ENCODE measurements at places on chromosomes 6 and 20. TPM values are rescaled to one million over a fixed set of nuclear protein-coding genes. Genes with fewer than 3 reads are reported as not detected.

- DNase-seq = no peak
- H3K27me3 ChIP-seq = no peaks in the 10 kb centered on the region
- H3K27ac ChIP-seq = no peak overlapping the region
- H3K4me1 ChIP-seq = peaks cover 14% of the 10 kb centered on the region
These were observed 158.7 kb downstream of the RNGTT start for GRCh38 chr6:88804701-88805100.

GRCh38 chr20:44092551-44093248 lies 94.3 kb downstream of the JPH2 start:
- H3K4me1 ChIP-seq = peaks cover 6% of the 10 kb centered on the region
- no peaks in the 10 kb centered on the region for H3K36me3 ChIP-seq
- H3K27ac ChIP-seq = no peak overlapping the region
- peaks cover 16% of the 10 kb centered on the region for H3K27me3 ChIP-seq
- no peak for DNase-seq
- H3K4me3 ChIP-seq = no peak overlapping the region

DNA sequence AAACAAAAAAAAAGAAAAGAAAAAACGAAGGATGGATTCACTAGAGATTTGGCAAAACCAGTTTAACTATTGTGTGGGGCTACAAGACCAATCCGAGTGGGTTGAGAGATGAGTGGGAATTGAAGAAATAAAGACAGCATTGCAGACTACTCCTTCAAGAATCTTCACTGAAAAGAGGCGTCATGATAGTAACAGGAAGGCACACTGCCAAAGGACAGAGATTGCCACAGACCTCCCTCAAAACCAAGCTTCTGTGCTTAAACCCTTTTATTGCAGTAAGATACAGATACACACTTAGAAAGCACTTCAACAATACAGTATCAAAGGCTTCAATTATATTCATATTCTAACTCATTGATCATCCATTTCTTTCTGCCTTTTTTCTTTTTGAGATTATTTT lies 103.9 kb downstream of the IPCEF1 start:
- no peak overlapping the region for H3K4me3 ChIP-seq
- peaks cover 49% of the 10 kb centered on the region for H3K4me1 ChIP-seq
- H3K27me3 ChIP-seq = no peaks in the 10 kb centered on the region
- peaks cover 26% of the 10 kb centered on the region for H3K36me3 ChIP-seq
- H3K27ac ChIP-seq = peak overlapping the region; percentile 32
- no peak for DNase-seq

DNA sequence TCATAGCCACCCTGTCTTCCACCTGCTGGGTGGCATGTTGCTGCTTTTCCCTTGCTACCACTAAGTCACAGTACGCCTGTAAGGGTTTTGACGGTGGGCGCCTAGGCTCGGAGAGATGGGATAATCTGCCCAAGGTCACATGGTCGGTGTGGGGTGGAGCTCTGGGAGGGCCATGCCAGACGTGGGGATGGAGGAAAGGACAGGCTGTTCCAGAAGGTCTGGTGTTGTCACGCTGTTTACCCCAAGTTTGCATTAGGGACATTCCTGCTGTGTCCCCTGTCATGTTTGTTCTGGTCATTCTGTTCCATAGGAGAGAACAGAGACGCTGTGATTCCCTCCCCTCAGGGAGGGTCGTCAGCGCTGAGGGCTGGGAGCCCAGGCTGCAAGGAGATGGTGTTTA lies 16.1 kb downstream of the IP6K3 start:
- H3K4me3 ChIP-seq = no peak overlapping the region
- H3K4me1 ChIP-seq = no peaks in the 10 kb centered on the region
- no peak overlapping the region for H3K27ac ChIP-seq
- H3K27me3 ChIP-seq = peaks cover 2% of the 10 kb centered on the region
- H3K36me3 ChIP-seq = no peaks in the 10 kb centered on the region

DNA sequence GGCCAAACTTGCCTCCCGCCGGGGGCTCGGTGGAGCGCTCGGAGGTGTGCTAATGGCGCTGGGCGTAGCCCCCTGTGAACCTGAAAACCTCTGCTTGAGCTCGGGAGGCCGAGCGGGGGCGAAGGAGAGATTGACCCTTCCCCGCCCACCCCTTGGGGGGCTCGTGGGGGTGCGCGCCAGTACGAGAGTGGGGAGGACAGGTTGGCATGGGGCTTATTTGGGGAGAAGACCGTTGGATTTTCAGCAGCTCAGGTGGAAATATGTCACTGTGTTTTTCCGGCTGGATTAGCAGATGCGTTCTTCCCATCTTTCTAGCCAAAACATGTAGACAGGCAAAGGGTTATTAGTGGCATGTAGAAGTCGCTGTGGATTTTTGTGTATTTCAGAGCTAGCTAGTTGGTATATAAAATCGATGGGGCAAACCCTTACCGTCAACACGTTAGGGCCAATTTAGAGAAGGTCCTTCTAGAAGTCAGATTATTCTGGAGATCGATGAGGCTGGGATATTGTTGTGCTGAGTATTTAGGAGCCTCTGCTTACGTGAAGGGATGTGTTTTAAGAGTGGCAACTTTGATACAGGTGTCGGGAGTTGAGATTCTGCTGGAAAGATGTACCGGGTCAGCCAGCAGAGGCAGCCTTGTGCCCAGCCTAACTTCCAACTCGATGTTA lies 525 bp downstream of the NCOA7 start:
- peaks cover 36% of the 10 kb centered on the region for H3K4me1 ChIP-seq
- H3K27me3 ChIP-seq = no peaks in the 10 kb centered on the region
- DNase-seq = no peak
- H3K36me3 ChIP-seq = peaks cover 7% of the 10 kb centered on the region
- H3K4me3 ChIP-seq = peak overlapping the region; percentile 89

DNA sequence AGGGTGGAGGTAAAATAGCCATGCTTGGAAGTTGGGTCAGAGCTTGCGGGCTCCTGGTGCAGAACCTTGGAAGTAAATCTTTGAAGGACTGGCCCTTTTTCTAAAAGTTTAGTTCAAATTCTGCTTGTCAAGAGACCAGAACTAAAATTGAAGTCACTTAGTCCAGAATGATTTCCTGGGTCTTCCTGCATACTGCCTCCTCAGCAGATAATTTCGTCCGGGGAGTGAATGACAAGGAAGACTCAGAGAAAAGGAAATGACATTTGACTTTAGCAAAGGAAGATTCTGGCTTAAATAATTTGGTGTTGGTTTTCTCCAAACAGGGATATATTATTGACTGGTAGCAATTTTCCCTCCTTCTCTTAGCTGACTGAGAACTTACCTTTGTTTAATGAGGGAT lies 1.2 kb downstream of the TM9SF4 start:
- no peak for DNase-seq
- no peaks in the 10 kb centered on the region for H3K27me3 ChIP-seq
- H3K36me3 ChIP-seq = peaks cover 11% of the 10 kb centered on the region
- peak overlapping the region; percentile 100 for H3K27ac ChIP-seq

- no peak overlapping the region for H3K27ac ChIP-seq
- H3K36me3 ChIP-seq = no peaks in the 10 kb centered on the region
- no peaks in the 10 kb centered on the region for H3K4me1 ChIP-seq
- DNase-seq = no peak
- H3K27me3 ChIP-seq = no peaks in the 10 kb centered on the region
These were observed 679.5 kb upstream of the NRSN1 start for GRCh38 chr6:23446469-23446967.

DNA sequence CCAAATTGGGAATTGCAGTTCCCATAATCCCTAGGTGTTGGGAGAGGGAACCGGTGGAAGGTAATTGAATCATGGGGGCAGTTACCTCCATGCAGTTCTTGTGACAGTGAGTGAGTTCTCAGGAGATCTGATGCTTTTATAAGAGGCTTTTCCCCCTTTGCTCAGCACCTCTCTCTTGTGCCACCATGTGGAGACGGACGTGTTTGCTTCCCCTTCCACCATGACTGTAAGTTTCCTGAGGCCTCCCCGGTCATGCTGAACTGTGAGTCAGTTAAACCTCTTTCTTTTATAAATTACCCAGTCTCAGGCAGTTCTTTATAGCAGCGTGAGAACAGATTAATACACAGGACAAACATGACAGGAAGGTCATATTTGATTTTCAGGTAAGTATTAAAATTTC lies 25.3 kb upstream of the HECA start:
- H3K4me3 ChIP-seq = no peak overlapping the region
- H3K4me1 ChIP-seq = peaks cover 26% of the 10 kb centered on the region
- DNase-seq = no peak

GRCh38 chr6:170290296-170291128 lies at the start of gene DLL1:
Gene DLL1, minus strand, starts transcription at chr6:170291078. Its CDS starts 939 bp downstream, at chr6:170290139.
- peaks cover 9% of the 10 kb centered on the region for H3K36me3 ChIP-seq
- H3K4me3 ChIP-seq = peak within 1 kb of the TSS; percentile 90
- H3K27me3 ChIP-seq = peaks cover 39% of the 10 kb centered on the region
- DNase-seq = peak; percentile 74
- H3K27ac ChIP-seq = peak within 1 kb of the TSS; percentile 84

DNA sequence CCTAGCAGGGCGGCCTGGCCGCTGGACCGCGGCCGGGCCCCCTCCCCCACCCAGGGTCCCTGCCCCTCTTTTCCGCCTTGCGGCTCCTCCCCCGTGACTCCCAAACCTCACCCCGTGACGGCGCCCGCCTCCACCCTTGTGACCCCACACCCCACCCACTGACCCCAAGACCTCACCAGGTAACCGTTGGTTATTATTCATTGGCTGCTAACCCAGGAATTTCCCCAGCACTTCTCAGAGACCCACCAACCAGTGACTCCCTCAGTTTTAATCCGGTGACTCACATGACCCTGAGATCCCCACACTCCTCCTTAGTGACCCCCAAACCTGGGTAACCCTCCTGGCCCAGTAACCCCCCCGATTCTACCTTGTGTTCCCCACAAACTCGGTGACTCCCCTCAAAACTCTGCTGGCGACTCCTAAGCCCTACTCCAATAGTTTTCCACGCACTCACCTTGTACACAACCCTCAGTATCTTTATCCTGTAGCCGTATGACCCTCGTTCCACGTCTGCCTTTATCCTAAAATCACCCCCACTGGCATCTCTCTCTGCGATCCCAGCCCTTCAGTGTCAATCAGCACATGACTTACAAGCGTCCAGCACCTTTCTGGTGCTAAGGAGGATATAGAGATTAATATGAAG lies 534 bp downstream of the ZNF76 start:
- H3K27ac ChIP-seq = peak overlapping the region; percentile 94
- DNase-seq = peak; percentile 73
- H3K4me3 ChIP-seq = peak overlapping the region; percentile 91
- peaks cover 33% of the 10 kb centered on the region for H3K4me1 ChIP-seq

DNA sequence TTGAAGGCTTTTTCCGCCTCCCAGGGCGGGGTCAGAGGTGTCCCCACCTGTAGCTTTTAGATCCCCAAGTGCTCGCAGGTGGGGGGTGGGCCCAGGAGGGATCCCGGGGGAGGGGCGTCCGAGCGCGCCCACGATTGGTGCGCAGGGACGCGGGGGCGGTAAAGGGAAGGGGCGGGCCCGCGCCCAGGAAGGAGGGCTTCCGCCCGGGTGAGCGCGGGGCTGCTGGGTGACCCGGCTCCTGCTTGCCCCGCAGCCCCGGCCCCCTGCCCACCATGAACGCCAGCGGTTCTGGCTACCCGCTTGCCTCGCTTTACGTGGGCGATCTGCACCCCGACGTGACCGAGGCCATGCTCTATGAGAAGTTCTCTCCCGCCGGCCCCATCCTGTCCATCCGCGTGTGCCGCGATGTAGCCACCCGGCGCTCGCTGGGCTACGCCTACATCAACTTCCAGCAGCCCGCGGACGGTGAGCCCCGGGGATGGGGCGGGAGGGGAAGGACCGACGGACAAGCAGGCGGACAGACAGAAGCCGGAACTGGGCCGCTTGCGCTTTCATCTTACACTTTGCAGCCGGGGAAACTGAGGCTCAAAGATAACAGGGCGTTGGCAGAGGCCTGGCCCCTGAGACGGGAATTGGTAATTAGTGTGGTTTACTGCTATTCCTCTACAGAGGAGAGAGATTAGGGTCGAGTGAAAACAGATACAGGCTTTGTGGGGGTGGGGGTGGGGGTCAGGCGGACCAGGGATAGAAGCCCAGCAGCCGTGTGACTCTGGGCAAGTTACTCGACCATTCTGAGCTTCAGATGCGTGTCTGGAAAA lies at the start of gene PABPC1L:
PABPC1L (plus strand) TSS at position 189 of the 818 bp plus-strand sequence; CDS start at position 273, 84 bp downstream.
- DNase-seq = peak; percentile 85
- H3K4me1 ChIP-seq = peaks cover 32% of the 10 kb centered on the region
- H3K4me3 ChIP-seq = peak within 1 kb of the TSS; percentile 89
- no peaks in the 10 kb centered on the region for H3K27me3 ChIP-seq
- peaks cover 26% of the 10 kb centered on the region for H3K36me3 ChIP-seq

DNA sequence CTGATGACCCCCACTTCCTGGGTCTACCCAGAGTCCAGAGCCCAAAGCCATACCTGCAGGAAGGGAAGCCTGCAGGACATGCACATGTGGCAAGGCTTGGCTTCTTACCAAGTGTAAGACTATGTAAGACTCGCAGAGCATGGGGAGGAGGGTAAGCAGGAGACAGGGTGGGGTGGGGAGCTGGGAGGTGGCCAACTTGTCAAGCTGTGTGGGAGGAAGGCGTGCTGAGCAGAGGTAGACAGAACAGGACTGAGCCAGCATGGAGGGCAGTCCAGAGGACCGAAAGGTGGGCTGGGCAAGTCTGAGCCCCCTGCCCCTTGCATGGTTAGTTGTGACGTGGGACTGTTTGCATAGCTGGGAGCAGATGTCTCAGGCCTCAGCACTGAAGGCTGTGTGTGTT lies 53.4 kb upstream of the RNF24 start:
- H3K4me3 ChIP-seq = no peak overlapping the region
- H3K27me3 ChIP-seq = no peaks in the 10 kb centered on the region
- DNase-seq = no peak
- peaks cover 11% of the 10 kb centered on the region for H3K4me1 ChIP-seq
- no peak overlapping the region for H3K27ac ChIP-seq
- H3K36me3 ChIP-seq = peaks cover 3% of the 10 kb centered on the region

- H3K4me3 ChIP-seq = no peak overlapping the region
- H3K27me3 ChIP-seq = peaks cover 37% of the 10 kb centered on the region
- peaks cover 11% of the 10 kb centered on the region for H3K4me1 ChIP-seq
- no peak for DNase-seq
These were observed 7.2 kb upstream of the CCNC start for GRCh38 chr6:99575544-99576227.

Gene RBPJL
- total RNA-seq = not detected

Gene TEAD3
- 0.19 TPM for total RNA-seq

Gene MCHR2
- total RNA-seq = not detected

Gene STX11
- 11.1 TPM for total RNA-seq

Measured in activated naive CD8-positive, alpha-beta T cell treated with anti-CD3 and anti-CD28 coated beads, Interleukin-2, amount 10 ng/mL, durations not matched to agents 7 days and 5 days (primary cell).